ENCODE measurements at places on chromosomes 2 and 18.

GRCh38 chr2:101310090-101310833 lies 1.8 kb upstream of the RNF149 start:
- no peak for DNase-seq

GRCh38 chr2:39429746-39430145 lies 7.3 kb downstream of the MAP4K3 start:
- no peak for DNase-seq

GRCh38 chr2:157414050-157414449 lies 29.8 kb downstream of the CYTIP start:
- no peak for DNase-seq

DNA sequence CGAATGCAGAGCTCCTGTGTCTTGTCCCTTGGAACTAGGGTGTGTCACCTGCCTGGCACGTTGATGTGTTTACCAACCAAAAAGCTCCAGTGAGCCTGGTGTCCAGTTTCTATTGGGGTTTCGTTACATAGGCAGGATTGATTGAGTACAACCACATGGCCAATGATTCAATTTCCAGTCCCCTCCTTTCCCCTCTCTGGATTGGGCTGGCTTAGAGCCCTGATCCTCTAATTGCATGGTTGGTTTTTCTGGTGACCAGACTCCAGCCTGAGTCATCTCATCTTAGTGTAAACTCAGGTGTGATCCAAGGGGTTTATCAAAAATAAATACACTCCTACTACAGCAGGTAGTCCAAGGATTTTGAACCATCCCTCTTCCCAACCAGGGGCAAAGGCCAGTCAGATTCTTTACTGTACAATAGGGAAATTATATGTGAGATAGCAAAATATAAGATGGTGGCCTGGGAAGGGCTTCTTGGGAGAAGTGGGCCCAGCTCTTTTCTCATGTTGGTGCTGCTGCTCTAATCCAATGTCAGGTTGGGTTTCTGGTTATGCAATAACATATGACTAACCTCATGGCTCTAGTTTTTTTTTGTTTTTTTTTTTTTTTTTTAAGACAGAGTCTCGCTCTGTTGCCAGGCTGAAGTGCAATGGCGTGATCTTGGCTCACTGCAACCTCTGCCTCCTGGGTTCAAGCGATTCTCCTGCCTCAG lies 64.7 kb upstream of the MGAT5 start:
- DNase-seq = peak; percentile 50

DNA sequence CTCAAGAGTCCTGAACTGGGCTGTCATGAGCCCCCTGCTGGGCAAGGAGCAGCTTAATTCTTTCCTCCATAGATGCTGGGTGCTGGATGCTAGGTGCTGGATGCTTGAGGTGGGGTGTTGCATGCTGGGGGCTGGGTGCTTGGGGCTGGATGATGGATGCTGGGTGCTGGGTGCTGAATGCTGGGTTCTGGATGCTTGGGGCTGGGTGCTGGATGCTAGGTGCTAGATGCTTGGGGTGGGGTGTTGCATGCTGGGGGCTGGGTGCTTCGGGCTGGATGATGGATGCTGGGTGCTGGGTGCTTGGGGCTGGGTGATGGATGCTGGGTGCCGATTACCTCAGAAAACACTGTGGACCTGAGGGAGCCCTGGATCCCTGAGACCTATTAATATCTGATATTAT lies 837.7 kb downstream of the GALR1 start:
- no peak for DNase-seq

- no peak for DNase-seq
Observed at GRCh38 chr2:158723921-158724802, 71.0 kb upstream of the DAPL1 start.

GRCh38 chr2:26682155-26682554 lies 10.4 kb upstream of the KCNK3 start:
- DNase-seq = no peak

DNA sequence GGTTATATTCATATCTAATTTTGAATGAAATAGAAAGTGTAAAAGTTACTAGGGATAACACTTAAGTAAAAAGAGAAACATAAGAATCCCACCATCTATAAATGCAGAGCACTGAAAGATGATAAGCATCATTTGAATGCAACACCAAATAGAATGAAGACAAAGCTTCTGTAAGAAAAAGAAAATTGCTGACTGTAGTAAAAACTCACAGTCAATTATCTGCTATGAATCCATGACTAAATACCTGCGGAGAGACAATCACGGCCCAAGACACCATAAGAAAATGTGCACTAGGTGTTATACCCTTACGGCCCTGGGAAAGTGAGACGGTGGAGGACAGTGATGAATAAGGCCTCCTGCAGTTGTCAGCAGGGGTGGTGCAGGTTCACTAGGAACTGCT lies 45.4 kb upstream of the OSR1 start:
- no peak for DNase-seq

- peak; percentile 50 for DNase-seq
Observed at GRCh38 chr2:217972490-217972889, 30.3 kb downstream of the TNS1 start.

DNA sequence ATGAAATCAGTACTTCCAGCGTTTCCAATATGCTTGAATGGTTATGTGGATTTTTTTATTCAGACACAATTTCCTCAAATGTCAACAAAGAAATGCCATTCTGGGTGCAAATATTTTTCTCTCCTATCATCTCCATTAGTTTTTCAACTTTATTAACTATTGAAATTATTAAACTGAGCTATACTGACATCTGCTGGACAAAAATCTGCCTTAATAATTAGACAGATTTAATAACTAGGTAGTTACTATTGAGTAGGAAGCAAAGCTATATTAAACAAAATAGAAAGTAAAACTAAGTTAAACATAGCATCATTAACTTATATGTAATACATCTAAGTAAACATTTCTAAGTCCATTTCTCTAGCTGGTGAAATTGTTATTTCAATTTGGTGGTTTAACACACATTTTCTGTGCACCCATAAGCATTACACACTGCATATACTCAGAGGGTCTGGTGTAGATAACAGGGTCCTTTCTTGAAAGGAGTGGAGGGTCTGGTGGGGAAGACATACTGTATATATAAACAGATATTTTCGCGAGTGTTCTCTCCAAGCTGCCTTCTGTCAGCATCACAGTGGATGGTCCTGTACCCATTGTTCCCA lies 77.0 kb downstream of the LANCL1 start:
- no peak for DNase-seq

- DNase-seq = no peak
Observed at GRCh38 chr2:177084607-177085006, 128.0 kb upstream of the HNRNPA3 start.

DNA sequence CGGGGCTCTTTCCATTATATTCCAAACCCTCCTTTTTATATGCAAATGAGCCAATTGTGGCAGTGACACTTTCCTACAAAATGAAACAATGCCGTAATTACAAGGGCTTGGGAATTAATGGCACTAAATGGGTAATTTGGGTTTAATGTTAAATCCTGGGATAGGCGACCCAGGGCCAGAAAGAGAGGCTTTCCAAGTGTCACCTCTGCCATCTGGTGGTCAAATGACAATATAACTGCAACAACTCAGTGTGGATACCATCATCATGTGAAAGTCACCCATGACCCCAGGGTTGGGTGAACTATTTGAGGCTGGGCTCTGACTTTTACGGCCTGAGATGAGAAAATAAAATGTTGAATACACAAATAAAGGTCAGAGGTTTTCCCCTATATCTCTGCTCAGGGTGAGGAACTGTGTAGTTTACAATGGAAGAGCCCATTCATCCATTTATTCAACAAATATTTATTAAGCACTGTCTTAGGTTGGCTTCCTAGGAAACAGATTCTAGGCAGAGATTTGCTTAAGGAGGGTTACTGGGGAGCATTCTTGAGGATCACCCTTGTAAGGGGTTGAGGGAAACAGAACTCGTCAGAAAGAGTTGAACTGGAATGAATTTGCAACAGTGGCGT lies 13.6 kb upstream of the THADA start:
- peak; percentile 52 for DNase-seq

GRCh38 chr2:58578276-58578675 lies 337.2 kb upstream of the FANCL start:
- DNase-seq = no peak

DNA sequence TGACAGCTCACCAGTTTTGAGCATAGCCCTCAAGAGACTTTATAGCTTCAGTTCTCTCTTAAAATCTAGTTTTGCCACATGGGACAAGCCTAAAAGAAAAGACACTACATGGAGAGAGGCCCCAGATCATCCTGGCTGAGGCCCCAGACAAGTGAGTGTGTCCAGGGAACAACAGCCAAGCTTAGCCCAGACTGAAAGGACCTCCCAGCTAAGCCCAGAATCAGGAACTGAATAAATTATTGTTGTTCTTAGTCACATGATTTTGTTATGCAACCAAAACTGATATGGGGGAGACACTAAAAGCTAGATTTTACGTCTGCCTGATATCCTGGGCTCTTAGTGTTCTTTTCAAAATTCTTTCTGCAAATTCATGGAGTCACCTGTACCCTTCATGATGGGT lies 29.3 kb upstream of the LBH start:
- DNase-seq = peak; percentile 43

- DNase-seq = no peak
Observed at GRCh38 chr18:2304378-2305175, 266.7 kb downstream of the METTL4 start.

DNA sequence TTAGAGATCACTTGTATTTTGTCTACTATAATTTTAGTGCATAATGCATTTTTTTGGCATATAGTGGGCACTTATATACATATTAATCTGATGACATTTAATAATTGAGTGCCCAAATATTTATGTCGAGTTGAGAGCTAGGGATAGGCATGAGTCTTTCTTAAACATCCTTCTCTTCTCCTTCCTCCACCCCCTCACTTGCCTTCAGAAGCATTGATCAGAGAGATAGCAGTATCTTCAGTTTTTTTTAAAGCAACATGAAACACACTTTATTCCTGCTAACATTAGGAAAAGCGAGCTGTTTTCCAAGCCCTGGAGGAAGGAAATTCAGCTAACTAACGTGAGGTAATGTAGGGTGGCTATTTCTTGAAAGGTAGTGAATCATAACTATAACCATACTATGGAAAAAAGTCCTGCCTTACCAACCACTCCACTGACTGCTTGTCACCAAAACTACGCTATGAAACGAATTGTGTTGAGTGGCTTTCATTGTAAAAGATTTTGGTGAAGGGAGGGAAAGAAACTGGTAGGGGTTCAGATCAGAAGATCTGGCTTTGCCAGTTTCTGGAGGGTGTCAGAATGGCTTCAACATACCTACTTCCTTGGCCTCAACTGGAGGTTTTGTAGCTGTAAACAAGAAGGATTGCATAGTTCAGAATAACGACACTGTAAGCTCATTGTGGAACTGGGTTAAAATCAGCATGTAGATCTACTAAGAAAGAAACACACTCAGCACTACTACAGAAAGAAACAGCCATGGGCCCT lies 2.3 kb upstream of the ITGA4 start:
- DNase-seq = no peak

- no peak for DNase-seq
Observed at GRCh38 chr2:29066997-29067605, 7.2 kb downstream of the PCARE start.

- no peak for DNase-seq
Observed at GRCh38 chr2:189673661-189674373, 653 bp upstream of the ANKAR start.

- DNase-seq = no peak
Observed at GRCh38 chr2:165494573-165494972, 25.1 kb downstream of the CSRNP3 start.

DNA sequence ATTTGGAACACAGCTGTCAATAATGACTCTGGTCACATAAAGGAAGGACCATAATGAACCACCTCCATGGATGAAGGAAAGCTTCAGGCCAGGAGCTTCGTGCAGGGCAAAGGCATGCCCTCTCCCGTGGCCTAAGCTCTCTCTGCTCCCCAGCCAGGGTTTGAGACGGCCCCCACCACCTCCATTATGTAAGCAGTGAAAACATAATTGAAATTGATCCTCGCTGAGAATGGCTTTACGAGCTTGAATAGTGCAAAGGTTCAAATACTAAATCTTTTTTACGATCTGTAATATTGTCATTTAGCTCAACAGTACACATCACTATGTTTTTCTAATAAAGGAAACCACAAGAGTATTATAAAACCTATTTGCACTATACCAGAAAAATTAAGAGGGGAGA lies 5.2 kb upstream of the EDAR start:
- no peak for DNase-seq

DNA sequence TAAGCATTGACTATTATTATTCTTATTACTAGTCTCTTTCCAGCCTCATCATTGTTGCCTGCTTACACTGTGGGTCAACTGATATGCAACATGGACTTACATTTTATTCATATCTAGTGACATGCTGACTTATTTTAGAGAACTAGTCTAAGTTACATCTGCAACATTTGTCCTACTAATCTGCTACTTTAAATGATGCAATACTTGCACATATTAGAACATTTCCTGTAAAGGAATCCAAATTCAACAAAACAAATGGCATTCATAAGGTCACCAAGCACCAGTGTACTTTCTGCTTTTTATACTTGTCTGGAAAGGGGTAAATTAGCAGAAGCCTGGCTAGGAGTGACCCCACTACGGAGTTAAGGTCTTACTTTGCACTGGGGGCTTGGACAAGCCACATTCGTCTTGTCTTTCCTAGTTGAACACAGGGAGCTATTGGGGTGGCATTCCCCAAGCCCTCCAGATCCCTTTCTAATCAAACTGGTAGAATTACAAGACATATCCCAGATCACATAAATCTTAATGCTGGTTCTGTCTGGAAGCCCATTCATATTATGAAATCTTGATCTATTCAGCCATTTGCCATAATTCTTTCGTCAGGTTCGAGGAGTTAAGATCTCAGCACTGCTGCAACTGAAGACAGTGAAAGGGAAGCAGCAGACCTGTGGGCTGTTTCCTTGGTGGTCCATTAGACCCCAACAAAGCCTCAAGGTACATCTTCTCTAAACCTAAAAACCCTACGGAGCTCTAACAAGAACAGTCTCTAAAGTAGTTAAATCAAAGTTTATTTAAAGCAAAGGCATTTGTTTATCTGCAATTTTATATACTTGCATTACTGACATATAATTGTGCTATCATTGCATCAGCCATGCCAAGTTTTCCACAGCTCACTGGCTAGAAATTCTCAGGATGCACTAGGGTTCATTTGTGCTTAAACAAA lies 49.9 kb upstream of the RTN4 start:
- no peak for DNase-seq

GRCh38 chr2:73008766-73009135 lies 62.8 kb downstream of the SFXN5 start:
- DNase-seq = no peak

DNA sequence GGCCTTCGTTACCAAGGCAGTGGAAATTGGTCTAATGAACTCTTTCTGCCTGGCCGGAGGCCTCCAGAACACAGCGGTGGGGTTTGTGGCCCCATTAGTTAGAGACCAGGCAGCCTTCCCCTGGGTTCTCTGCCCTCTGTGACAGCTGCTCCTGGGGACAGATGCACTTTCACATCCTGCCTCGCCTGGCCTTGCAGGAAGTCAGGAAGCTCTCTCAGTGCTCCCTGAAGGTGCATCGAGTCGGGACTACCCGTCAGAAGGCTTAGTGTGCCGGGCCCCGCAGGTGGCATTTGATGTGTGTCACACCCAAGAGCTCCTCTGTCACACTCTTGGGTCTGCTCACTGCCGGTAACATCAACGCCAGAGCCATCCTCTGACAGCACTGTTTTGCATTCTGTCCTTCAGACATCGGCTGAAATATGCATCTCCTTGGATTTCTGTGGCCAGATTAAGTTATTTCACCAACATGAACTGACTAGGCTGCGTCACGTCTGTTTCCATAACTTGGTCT lies 158.3 kb downstream of the LDLRAD4 start:
- no peak for DNase-seq

All from adrenal gland (tissue), 19 donors.